ENCODE measurements at places on chromosomes 2 and 18.
A peak's percentile ranks its signal among the peaks of the same experiment; 100 is the strongest.

DNA sequence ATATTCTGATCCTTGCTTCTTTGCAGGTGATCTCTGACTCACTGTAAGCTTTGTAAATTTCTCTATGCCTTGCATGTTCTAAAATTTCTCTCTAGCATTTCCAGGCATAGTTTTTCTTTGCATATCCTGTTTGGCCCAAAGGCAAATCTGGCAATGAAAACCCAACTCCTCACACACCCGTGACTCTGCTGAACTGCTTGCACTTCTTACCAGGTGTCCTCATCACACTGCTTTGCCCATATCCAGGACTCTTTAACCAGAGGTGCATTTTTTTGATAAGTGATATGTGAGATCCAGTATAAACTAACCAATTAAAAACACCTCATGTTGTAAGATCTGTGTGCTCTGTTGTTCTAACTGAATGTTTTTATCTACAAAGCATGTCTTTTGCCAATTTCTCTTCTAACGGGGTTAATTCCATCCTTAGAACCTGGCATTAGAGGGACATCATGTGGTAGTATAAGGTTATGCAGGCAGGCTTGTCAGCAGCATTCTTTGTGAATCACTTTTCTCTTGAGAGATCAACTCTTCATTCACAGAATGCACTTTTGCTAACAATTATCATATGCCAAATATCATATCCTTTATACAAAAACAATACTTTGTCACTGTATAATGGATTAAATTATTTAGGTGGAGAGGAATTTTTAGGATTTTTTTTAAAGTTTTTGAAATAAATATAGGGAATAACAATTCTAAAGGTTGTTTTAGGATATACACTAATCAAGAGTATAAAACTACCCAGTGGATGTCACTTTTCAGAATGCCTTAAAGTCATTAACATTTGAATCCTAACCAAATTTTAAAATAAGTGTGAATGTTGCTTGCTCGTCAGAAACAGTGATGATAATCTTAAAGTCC, 20.8 kb upstream of the TMX3 start:
- DNase-seq: peak; percentile 38

DNA sequence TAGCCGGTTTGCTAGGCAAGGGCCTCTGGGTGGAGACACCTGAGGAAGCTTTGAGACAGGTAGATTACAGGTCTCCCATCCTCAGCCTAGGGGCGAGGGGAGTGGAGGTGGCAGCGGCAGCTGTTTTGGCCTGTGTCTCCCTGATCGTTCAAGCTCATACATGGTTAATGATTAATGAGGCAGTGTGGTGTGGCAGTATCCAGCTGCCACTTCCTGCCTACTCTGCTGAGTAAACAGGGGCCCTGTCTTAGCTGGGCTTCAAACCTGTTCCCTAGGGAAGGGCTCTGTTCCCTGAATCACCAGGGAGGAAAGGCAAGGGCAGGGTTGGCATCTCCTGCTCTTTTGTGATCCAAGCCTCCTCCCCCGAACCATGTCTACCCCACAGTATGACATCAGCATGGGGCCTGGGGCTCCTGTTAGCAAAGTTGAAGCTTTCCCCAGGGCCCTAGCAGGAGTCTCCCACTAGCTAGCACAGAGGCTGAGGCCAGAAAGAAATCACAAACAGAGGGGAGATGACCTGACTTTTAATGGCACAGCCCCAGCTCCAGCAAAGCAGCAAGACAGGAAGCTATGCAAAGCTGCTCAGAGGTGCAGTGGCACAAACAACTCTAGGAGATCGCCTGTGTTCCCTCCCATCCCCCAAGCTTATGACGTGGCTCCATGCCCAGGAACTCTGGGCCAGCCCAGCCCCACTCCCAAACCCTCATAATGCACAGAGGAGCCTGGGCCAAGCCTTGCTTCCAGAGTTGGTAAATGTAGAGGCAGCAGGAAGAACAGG, 3.7 kb upstream of the TUBA4B start:
- no peak for DNase-seq

GRCh38 chr2:172404824-172405223, 22.6 kb upstream of the ITGA6 start:
- no peak for DNase-seq

DNA sequence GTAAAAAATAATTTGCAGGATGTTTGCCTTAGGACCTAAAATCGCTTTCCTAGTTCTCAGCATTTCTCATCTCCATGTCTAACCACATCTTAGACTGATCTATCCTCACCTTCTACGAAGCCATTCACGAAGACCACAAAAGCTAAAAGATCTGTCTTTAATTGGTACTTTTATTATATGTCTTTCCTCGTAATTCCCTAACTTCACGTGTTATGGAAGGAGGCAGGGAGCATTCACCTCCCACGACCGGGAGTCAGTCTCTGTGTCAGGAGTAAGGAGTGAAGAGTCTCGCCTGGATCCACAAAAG, 1.6 kb downstream of the DLGAP1 start:
- DNase-seq: no peak

GRCh38 chr18:72436401-72436800, 107.7 kb downstream of the CBLN2 start:
- no peak for DNase-seq

DNA sequence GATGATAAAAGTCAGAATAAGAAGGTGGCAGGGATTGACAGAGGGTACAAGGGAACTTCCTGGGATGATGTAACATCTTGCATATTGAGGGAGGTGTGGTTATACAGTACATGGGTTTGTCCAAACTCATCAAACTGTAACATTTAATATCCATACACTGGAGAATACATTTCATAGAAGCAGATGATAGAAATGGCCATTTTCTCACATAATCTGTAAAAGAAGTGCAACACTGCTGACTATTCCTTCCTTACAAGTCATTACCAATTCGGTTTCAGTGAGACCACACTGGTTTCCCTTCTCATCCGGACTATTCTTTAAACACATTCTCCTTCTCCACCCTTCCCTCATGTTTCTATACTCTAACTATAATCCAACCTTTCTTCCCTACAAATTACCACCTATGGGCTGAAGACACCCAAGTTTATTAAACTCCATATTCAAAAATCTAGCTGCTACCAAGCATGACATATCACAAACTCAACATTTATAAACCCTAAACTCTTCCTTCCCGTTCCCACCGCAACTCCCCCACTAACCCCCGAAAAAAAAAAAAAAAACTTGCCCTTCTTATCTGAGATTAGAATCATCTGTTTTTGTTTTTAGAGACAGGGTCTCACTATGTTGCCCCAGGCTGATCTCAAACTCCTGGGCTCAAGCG, 1.6 kb downstream of the COX7A2L start:
- peak; percentile 21 for DNase-seq

GRCh38 chr2:9336576-9337314, 86.6 kb downstream of the ITGB1BP1 start:
- no peak for DNase-seq

DNA sequence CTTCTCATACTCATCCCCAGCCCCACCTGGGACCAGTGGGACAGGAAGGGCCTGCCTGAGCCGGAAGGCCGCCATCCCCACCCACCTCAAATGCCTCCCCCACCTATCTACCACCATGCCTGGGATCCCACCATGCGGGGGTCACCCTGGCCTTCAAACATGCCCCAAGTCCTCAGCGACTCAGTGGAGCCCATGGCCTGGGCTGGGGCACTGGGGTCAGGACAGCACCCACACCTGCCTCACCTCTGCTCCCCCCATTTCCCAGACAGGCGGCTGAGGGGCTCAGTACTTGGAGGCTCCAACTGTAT, 7.6 kb downstream of the INHBB start:
- no peak for DNase-seq

DNA sequence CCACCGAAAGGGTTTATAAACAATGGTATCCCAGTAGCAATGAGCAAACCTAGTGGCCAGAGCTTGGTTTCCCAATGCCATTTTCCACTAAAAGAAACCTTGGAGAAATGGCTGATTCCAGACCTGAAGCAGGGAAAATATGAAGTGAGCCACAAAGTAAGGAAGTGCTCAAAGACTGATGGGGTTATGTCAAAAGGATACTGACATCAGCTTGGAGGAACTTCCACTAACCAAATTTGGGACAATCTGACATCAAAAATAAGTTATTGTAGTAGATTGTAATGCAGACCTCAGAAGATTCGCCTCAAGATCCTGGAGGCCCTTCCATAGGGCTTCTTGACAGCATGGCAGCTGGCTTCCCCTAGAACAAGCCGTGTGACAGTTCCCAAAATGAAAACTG, 79.4 kb upstream of the SP3 start:
- no peak for DNase-seq

DNA sequence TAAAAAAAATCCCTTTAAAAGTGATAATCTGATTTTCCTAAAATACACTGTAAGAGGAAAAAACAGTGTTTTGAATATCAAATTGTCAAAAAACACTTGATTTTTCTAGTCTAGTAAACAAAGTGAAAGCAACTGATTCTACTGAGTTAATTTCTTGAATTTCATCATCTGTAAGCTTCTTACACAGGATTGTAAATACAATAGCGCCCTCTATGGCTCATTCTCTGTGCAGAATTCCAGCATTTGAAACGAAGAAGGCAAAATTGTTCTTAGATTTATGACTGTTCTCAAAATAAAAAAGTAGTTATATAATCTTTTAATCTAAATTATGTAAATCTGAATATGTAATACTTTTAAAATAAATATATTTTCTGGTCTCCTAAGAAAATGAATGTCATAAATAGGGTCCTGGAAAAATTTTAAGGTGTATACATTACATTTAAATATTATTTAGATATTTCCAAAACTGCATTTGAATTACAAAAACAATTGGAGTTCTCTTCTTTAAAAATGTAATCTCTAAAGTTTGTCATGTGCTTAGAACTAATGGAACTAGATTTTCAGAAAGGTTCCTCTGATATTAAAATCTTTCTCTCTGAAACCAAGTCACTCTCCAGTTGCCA, 176.9 kb upstream of the MC4R start:
- DNase-seq: peak; percentile 89

- DNase-seq: no peak
Measured at GRCh38 chr2:157160111-157160510, 97.4 kb upstream of the GALNT5 start.

DNA sequence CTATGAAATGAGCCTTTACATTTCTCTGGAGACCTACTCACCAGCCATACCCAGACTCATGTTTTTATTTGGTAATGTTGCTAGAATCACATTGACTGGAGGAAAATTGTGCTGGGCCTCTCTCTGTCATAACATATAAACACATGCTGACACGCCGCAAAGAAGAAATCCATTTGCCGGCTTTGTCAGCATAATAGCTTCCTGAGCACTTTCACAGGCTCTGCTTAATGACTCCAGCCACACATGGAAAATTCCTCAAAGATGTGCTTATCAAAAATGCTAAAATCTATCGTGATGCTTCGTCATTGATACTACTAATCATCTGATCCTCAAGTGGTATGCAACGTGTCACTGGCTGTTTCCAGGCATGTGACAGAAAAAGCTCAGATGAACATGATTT, 63.1 kb downstream of the RND3 start:
- no peak for DNase-seq

GRCh38 chr2:165868211-165868610, 74.2 kb upstream of the GALNT3 start:
- DNase-seq: no peak

GRCh38 chr2:23685181-23685580, 241.7 kb downstream of the ATAD2B start:
- DNase-seq: no peak

DNA sequence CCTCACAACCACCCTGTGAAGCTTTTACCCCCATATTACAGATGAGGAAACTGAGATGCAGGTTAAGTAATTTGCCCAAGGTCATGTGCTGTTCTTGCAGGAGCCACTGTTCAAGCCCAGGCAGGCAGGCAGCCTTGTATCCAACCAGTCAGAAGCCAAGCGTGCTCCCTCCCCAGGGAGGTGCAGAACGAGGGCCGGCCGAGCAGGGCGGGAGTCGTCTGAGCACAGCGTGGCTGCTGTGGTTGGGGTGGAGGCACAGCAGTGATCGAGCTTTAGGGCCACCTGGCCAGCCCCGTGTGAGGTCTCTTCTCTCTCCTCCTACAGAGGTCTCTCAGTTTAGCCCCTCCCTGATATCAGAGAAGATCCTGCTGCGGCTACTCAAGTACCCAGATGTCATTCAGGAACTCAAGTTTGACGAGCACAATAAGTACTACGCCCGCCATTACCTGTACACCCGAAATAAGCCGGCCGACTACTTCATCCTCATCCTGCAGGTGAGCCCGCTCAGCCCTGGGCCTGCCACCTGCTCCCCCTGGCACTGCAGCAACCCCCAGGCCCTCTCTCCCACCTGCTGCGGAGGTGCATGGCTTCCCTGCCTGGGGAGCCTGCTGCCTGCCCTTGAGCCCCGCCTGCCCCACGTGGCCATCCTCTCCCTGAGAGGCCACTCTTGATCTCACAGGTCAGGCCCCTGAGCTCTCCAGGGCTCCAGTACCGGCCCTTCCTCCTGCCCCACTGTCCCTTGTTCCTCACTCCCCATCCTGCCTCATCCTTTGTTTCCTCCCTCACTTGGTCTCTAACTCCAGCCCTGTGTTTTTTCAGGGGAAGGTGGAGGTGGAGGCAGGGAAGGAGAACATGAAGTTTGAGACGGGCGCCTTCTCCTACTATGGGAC, 17.1 kb upstream of the CNNM3 start:
- no peak for DNase-seq

Measured in inflammatory macrophage treated with lipopolysaccharide for 1 hour (primary cell).